ENCODE measurements at places on chromosomes 7 and 10.

DNA sequence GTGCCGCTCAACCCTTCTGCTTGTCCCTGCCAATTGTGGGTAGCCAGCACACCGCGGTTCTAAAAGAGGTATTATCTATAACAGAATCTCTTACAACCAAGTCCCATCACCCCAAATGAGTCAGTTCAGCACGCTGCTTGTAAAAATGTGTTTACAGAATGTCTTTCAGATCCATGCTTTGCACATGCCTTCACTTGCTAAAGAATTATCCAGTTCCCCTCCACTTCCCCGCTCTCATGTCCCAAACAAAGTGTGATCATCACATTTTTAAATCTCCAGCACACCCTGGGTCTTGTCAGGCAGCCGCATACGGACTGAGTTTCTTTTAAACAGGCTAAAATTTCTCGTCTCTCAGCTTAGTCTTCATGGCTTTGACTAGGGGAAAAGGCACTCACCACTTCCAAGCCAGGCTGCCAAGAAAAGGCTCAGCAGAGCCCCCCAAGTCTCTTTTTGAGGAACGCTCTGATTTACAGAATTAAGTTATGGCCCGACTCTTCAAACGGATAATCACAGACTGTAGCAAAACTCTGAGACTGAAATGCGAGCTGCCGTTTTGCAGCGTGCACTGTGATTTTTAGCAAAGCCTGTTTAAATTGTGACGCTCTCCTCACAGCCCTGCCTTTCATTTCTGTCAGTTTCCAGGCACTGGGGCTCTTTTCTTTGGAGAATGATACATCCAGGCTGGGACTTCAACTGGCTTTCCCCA is 29.8 kb upstream of the FGFR2 start:
- DNase-seq, result no peak

DNA sequence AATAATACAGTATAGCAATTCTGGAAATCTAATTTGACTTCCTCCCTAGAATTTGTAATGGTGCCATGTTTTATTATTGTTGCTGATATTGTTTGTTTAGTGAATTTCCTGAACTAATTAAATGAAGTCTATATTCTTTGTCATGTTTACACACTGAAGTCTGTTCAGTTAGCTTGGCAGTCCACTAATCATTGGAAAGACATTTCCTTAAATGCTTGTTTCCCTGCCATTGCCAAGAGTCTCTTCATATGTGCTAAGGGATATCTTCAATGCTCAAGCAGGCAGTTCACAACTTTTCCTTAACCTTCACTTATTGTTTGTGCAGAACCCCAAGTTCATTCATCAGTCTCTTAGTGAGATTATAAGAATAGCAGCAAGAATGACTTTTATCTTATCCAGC is 755.3 kb downstream of the INHBA start:
- DNase-seq, result no peak

DNA sequence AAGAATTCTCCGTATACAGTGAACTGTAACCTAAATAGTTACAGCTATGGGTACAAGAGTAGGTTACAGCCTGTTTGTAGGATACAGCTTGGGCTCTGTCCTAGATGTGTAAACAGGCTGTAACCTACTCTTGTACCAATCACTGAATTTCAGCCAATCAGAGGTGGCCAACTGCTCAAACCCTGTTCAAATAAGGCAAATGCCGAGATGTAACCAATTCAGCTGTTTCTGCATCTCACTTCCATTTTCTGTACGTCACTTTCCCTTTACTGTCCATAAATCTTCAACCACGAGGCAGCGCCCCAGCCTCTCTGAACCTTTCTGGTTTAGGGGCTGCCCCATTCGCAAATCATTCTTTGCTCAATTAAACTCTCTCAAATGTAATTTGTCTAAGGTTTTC is 8.3 kb upstream of the MMP21 start:
- no peak for DNase-seq

DNA sequence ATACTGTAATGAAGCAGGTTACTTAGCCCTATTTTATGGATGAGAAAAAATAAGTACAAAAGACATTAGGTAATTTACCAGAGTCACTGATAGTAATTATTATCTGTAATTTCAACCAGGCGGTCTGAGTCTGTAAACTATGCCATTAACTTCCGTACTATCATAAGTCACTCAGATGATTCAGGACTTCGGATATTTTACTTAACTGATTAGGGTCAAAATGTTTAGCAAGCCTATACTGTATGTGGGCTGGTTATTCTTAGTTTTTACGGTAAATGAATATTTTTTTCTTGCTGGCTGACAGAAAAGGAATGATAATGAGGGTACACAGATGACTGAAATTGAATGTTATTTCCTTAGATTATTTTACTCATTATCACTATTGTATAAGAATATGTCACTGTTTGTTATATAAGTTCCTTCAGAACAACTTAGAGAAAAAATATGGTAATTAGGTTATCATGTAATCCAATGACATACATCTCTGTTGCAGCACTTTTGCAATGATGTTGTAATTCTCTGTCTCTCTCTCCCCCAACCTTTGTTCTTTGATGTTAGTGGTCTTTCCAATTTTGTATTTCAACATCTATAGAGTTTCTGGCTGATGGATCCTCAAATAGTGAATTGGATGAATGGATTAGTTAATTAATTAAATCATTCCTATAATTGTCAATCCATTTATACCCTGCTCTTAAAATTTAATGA is 165.6 kb downstream of the ZEB1 start:
- no peak for DNase-seq

DNA sequence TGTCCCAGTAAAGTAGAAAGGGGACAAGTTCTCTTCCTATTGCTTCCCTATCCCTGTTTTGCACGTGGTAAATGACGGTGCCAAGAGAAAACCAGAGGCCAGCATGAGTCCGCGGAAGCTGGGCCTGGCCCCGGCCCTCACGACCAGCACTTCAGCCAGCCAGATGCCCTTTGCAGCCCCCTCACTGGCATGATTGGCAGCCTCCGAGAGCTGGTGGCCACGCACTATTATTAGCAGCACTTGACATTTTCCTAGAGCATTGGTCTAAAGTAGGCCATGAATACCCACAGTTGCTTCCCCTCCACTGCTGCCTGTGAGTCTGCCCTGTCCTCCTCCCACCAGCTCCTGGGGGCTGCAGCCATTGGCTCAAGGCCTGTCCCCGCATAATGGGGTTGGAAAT is 369.1 kb downstream of the PLXNA4 start:
- no peak for DNase-seq

DNA sequence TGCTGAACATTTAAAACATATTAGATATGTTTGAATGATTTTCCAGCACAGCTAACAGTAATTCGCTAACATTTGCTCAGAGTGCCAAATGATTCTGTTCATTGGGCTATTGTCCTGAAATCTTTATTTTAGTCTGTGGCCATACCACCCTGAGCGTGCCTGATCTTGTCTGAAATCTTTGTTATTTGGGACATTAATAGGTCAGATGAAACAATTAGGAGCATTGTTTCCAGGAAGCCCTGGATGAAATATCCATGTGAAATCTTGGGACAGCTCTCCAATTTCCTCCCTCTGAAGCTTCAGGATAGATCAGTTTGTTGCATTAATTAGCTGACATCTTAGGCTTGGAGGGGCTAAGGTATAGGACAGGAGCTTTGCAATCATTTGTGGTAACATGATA is 512.0 kb downstream of the KIF20B start:
- no peak for DNase-seq

DNA sequence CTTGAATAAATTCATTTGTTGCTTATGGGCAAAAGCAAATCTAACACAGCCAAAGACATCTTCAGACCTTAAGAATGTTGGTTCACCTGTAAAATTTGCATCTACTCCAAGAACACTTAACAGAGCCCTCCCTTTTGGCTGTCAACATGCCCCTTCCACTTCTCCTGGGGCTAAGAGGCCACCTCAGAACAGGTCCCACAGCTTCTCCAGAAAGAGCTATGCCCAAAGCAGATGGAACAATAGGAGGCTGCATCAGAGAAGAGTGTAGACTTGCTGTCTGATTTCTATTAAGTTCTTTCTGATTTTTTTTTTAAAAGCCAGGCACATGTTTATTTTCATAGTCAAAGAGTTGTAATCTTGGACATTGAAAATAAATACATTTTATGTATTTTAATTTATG is 26.1 kb upstream of the TRIL start:
- DNase-seq, result no peak

DNA sequence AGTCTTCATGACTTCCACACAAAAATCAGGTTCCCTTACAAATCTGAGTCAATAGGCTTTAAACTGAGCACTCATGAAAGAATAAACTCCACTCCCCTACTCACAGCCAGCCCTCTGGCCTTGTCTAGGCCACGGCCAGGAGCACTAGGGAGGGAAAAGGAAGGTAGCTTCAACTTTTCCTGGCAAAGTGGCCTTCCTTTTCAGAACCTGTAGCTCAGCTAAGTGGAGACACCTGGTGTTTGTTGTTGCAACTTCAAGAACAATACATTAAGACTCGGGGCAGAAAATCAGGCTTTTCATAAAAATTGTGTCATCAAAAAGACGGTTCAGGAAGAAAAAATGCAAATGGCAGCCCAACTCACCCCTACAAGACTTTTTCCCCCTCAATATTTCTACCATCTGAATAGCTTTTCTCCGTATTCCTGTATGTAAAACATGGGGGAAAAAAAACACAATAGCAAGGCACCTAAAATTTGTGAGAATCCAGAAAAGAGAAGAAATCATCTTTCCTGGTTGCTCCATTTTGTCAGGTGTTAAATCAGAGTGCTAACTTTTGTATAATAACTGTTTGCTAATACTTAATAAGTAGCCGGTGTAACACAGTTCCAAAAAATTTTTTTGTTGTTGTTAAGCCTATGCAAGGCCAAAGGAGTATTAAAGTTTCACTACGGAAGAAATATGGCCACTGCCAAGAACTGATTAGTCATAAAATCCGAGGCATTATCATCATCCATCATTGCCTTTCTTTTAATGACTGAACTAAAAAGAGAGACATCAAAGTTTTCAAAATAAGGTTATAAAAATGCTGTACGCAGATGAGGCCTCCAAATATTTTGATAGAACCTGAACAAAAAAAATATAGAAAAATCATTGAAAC is 66.2 kb upstream of the ARID5B start:
- no peak for DNase-seq

DNA sequence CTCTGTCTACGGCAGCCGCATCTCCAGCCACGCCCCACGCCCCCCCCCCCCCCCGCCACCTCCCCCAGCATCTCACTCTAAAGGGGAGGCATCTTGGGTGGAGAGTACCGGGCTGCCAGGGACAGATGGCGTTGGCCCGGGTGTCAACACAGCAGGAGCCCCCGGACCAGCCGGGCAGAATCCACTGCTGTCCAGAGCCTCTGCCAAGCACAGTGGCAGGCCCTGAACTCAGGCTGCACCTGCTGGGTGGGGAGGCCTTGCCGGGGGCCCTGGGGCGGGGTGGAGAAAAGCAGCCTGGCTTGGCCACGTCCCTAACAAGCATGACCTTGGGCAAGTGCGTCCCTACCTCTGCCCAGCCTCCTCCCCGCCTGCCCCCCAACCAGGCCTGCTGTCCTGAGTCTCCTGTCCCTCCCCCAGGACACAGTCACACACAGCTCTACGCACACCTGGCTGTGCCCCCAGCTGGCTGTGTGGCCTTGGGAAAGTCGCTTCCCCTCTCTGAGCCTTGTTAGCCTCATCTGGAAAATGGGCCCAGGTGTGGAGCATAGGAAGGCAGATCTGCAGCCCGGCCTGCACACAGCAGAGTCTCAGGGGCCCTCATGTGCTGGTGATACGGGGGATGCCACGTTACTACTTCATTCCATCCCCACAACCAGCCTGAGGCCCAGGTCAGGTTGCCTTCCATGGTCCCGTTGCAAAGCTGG is 45.2 kb downstream of the MICALL2 start:
- DNase-seq, result no peak

DNA sequence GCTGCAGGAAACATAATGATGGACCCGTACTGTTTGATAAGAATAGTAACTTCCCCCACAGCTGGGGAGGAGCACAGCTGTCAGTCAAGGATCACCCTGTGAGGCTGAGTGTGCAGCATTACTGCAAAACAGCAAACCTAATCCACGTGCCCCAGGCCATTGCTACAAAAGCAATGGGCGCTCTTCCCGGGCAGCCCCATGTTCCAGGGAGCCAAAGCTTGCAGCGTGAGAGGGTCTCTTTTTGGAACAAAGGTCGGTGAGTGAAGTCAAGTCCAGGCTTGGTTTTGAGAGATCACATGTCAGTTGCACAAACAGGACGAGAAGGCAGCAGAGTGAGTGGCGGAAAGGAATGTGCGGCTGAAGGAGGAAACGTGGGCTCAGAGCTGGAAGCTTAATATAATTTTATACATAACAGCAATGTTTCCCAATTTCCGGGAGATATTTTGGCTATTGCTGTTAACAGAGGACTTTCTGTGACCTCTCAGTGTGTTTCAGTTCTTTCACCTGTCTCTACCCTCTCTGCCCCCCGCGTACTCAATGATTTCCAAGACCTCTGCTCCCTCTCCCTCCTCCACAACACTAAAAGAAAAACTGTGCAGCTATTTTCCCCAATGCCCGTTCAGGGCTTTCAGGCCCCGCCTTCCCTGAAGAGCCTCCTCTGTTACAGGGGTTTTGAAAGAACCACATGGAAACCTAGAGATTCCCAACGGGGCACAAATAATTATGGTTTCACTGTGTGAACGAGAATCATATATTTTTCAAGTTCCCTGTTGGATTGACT is 128.9 kb downstream of the MTPAP start:
- no peak for DNase-seq

Data from 8988T (cell line).